AG10803 (cell line): ENCODE measurements at places on chromosomes 5 and 9.

- DNase-seq, result no peak
These were observed 627.2 kb downstream of the PSAT1 start for GRCh38 chr9:78923966-78924659.

DNA sequence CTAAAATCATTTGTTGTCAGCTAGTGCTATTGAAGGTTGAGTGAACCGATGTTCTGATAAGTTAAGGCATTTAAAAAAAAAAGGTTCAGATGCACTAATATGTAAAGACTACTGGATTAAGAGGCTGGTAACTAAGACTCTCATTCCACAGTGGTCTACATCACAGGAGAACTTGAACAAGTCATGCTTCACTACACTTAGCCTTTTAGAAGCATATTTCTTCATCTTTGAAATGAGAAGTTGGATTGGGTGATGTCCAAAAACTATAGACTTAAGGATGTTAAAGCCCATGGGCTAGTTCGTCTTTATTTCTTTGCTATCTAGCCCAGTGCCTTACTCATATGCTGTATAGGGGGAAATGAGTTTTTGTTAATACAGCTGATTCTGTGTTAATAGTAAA, 107.2 kb downstream of the NDUFS4 start:
- no peak for DNase-seq

GRCh38 chr9:68775003-68775730, 70.1 kb downstream of the PIP5K1B start:
- peak; percentile 15 for DNase-seq

DNA sequence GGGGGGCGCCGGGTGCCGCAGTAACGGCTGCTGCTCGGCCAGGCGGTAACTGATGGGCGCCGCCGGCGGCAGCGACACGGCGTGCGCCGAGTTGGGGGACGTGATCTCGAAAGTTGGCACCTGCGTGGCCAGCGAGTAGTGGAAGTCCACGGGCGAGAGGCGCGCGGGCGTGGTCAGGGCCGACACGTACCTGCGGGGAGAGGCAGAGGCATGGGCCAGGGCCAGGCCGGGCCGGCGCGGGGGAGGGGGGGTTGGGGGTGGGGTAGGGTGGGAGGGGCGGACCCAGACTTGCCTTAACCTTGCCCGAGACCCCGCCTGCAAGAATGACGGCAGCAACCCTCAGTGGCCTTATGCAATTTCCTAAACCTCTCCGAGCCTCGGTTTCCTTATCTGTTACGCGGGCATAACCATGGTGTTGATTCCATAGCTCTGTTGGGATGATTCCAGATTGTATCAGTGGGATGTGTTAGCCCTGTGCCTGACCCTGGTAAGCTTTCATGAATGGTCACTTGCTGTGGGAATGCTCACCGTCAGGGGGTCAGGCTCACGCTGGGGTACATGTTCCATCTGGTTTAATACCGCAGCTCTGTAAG, 53.0 kb downstream of the PSD2 start:
- no peak for DNase-seq

GRCh38 chr9:70011366-70011765, 32.3 kb upstream of the MAMDC2 start:
- no peak for DNase-seq

GRCh38 chr9:6630502-6631206, 14.9 kb downstream of the GLDC start:
- DNase-seq, result no peak
